ENCODE measurements at places on chromosomes 1 and 21.

DNA sequence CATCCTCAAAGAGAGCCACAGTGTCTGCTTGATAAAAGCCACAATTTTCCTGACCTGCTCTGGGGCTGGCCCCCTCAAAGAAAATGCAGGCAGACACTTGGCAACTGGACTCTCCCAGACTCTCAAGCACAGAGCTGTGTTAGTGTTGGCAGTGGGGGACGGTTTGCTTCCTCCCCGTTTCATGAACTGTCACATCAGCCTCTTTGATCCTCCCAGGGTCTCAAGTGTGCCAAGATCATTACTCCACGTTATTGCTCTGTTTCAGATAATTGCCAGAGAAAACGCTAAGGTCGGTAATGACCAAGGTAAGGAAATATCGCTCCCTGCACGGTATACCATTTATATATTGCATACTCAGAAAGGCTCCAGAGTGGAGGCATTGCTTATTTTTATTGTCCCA, 138.8 kb downstream of the NTMT2 start:
- DNase-seq, result no peak

DNA sequence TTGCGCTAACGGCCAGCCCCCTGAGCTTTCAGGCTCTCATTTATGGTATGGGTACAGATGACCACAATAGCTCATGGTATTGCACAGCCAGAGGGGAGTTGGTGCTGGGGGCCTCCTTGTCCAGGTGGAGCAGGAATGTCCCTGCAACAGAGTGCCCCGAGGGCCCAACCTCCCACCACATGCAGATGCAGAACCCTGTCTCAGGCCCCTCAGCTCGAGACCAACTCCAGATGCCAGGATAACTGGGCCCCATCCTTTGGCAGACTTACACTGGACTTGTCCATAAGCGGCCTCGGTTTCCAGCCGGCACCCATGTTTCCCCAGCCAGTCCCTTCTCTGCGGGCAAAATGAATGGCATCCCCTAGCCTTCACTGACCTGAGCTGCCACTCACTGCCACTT, 67.1 kb downstream of the VWA5B1 start:
- no peak for DNase-seq

DNA sequence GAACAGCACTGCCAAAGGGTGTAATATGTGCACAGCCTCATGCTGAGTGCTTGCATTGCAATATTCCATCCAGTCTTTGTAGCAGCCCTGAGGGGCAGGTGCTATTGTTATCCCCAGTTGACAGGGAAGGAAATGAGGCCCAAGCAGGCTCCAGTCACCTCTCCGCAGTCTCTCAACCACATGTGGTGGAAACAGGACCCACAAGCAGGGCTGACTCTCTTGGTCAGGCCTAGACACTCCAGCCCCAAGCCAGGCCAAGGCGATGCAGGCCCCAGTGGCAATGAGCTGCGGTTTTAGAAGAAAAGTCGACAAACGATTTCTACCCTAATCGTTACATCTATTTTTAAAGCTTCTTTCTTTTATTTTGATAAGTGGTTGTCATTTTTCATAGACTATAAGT, 52.6 kb upstream of the GADD45A start:
- no peak for DNase-seq

- no peak for DNase-seq
Measured at GRCh38 chr1:226625832-226626576, 77.4 kb downstream of the STUM start.

DNA sequence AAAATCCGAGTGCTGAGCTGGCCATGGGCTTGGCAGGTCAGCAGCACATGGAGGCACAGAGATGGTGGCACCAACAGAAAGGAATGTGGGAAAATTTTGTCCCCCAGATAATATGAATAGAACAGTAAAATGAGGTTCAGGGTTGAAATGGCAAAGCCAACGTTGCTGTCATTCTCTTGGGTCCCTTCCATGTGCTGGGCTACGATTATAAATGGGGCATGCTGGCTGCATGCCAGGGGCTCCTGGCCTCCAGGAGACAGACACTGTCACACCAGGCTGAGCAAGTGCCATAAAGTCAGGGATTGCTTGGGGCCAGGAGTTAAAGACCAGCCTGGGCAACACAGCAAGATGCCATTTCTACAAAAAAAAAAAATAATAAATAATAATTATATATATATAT, 77.1 kb downstream of the TOMM20 start:
- peak; percentile 32 for DNase-seq

DNA sequence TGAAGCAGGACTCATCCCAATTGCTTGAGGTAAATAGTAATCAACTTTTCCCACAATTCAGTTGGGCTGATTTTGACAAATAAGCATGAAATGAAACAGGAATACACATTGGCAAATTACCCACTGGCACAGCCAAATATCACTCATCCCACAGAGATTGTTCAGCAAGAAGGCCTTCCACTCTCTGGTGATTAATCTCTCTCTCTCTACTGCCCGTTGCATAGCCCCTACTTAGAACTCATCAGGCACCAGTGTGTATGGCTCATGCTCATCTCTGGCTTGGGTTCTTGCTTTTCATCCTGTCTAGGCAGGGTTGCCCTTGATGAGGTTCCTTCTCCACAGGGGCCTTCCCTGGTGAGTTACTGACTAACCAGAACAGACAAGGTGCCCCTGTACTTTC, 1.1 kb downstream of the BSDC1 start:
- DNase-seq, result no peak

GRCh38 chr1:218865591-218865990, 308.1 kb upstream of the LYPLAL1 start:
- DNase-seq, result no peak

DNA sequence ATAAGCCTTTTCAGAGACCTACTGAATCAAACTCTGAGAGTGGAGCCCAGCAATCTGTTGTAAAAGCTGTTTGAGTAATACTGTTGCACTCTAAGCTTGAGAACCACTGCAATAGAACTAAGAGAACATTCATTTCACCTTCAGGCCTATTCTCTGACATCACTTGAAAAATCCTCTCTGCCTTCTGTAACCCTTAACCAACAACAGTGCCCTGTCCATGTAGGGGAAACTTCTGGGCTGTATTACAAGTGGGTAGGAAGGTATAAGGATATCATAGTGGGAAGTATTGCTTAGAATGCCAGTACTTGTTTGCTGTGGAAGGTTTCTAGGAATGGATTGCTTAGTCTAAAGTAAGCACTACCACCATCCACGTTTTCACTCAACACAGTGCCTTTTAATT, 42.9 kb downstream of the SH3GLB1 start:
- DNase-seq, result no peak

DNA sequence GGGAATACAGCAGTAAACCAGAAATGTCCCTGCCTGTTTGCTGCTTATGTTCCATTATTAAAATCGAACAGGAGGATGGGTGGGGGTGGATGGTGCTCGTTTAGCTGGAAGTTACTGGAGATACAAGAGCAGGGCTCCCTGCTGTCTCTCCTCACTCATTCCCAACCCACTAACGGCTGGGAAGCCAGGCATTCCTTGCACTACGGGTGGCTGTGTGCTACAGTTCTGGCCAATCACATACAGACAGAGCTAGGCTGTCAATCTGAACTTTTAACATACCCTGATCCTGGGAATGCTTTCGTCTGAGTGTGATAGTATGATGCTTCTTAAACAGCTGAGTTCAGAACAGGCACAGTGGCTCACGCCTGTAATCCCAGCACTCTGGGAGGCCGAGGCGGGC, 7.0 kb downstream of the SIPA1L2 start:
- no peak for DNase-seq

DNA sequence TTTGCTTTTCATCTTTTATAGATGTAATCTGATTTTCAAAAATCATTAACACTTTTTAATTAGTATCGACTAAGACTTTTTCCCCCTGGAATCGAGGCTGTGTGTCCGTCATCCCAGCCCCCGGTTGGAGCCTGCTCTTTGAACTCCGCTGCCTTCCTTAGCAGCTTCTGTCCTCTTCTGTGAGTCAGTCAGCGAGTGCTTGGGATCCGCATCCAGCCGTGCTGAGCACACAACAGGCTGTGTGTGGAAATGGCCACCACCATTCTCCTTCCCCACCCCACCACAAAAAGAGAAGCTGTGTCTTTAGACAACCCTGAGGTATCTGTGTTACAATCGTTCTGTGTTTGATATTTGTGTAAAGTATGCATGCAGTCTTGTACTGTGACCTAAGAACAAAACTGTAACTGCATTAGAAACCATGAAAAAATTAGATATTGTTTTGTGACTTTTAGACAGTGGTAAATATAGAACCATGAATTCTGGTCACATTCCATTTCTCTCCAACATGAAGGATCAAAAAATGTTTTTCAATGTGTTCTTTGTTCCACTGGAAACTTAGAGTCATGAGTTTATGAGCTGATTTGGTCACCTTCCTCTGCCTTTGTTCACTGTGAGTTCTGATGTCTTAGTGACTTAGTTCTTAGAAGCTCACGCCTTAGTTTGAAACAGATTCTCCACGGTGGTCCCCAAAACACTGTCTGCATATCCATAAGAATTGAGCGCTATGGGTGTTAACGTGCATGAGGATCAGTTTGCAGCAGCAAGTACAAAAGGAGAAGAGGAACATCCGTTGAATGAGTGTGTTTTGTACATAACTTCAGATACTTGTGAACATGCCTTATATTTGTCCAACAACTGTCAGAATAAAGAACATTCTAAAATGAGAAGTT, 64.7 kb downstream of the VPS26C start:
- DNase-seq, result no peak

DNA sequence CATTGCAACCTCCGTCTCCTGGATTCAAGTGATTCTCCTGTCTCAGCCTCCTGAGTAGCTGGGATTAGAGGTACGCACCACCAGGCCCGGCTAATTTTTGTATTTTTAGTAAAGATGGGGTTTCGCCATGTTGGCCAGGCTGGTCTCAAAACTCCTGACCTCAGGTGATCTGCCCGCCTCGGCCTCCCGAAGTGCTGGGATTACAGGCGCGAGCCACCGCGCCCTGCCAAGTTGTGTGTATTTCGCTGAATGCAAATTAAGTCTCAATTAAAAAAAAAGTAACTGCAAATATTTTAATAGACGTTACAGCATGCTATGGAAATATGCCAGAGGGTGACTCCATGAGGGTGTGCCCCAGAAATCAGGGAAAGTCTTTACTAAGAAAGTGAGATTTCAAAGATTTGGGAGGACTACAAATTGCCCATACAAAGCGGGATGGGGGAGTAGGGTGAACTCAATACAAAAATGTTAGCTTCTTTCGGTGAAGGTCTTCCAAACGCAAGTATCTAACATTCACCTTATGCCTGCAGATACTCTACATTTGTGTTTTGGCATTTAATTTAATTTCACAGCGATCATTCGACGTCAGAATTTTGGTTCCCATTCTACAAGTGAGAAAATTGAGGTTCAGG, 85.6 kb downstream of the NKAIN1 start:
- DNase-seq, result no peak

DNA sequence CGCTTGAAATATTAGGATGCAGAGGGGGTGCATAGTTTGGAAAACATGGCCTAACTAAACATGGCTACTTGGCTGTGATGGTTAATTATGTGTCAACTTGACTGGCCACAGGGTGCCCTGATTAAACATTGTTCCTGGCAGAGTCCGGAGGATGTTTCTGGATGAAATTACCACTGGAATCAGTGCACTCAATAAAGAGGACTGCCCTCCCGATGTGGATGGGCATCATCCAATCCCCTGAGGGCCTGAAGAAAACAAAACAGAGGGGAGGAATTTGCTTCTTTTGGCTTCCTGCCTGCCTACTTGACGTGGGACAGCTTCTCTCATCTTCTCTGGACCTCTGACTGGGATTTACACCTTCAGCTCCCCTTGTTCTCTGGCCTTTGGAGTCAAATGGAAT, 79.1 kb upstream of the KCNE2 start:
- no peak for DNase-seq

- no peak for DNase-seq
Measured at GRCh38 chr1:159040893-159041724, 31.4 kb downstream of the IFI16 start.

GRCh38 chr1:51575406-51576084, 41.3 kb upstream of the OSBPL9 start:
- no peak for DNase-seq

GRCh38 chr1:35932158-35932636, 1.3 kb downstream of the AGO3 start:
- DNase-seq, result no peak

GRCh38 chr1:174761901-174762585, 237.7 kb upstream of the CACYBP start:
- no peak for DNase-seq

GRCh38 chr1:42692461-42692860, 10.2 kb downstream of the YBX1 start:
- DNase-seq, result no peak

DNA sequence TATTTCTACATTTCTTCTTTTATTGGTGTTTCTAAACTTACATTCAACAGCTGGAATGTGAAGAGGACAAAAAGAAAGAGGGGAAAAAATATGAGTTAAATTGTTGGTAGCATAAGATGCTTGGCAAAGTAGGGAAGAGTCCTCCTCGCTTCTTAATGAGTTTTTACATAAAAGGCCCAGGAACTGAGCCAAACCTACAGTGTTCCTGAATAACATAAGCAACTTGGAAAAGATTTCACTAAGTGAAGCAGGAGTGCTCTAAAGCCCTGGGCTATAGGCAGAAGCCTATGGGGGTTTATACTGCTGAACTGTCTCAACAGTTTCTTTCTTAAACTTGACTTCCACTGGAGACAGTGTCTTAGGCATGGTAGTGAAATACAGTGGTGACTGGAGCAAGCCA, 115.0 kb upstream of the USP25 start:
- DNase-seq, result no peak

- no peak for DNase-seq
Measured at GRCh38 chr1:233569636-233570035, 44.3 kb upstream of the KCNK1 start.

DNA sequence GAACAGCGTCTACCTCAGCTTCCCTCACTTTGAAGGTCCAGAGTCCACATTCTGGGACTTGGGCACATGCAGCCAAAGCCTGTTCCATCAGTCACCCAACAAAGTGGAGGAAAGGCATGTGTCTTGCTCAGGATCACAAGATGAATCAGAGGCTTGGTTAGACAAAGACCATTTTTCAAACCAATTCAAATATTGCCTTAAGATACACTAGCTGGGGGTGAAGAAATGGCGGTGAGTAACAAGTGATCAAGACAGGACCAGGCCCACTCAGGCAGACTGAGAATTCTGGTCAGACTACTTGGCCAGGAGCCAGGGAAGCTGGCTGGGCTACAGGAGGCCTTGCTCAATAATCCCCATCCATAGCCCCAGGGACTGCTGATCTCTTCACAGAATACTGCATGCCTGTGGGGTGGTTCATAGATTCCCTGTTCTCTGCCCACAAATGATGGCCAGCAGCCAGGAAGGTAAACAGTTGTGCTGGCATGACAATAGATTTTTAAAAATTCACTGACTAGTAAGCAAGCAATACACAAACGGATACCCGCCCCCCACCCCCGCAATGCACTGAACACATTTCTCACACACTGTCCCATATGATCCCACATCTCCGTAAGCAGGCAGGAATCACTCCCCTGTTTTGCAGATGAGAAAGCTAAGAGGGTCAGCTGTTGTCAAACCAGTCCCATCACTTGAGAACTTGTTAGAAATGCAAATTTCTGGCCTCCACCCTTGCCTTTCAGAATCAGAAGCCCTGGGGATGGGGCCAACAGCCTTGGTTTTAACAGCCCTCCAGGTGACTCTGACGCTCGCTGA, 27.2 kb downstream of the ERI3 start:
- no peak for DNase-seq

GRCh38 chr1:29379443-29380073, 143.2 kb downstream of the PTPRU start:
- no peak for DNase-seq

GRCh38 chr1:91523482-91523881, 22.8 kb downstream of the CDC7 start:
- no peak for DNase-seq
